ENCODE measurements at places on chromosomes 16 and 17.

DNA sequence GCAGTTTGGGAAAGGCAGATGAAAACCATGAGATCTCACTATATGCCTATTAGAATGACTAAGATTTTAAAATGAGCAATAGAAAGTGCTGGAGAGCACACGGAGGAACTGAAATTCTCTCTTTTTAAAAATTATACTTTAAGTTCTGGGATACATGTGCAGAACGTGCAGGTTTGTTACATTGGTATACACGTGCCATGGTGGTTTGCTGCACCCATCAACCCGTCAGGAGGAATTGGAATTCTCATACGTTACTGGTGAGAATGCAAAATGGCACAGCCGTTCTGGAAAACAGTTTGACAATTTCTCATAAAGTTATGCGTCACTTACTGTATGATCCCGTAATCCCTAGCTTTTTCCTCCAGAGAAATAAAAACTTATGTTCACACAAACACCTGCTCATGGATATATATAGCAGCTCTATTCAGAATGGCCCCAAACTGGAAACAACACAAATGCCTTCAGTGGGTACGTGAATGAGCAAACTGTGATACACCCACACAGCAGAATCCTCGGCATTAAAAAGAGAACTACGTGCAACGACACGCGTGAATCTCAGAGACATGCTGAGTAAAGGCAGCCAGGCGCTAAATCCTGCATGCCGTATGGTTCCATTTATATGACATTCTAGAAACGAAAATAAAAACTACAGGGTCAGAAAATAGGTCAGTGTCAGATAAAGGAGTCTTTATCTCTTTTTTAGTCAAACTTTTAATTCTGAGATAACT, 11.8 kb downstream of the PIK3R6 start:
- no peak for DNase-seq

GRCh38 chr16:49021136-49021535, 260.5 kb downstream of the CBLN1 start:
- no peak for DNase-seq

DNA sequence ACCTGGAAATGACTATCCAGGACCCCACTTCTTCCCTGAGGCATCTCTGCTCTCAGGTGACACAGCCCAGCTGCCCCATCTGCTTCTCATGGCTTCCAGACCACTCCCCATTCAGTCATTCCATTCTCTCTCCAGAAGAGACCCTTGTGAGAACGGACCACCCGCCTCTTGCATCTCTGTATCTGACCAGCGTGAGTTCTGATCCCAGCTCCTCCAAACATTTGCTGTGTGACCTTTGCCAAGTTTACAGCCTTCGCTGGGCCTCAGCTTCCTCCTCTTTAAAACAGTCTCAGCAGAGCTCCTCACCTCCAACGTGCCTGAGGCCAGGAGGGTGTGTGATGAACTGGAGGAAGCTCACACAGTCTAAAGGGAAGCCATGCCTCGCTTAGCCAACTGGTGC, 39.6 kb downstream of the C16orf82 start:
- DNase-seq: no peak

- no peak for DNase-seq
Observed at GRCh38 chr17:42536372-42537155, 523 bp downstream of the NAGLU start.

DNA sequence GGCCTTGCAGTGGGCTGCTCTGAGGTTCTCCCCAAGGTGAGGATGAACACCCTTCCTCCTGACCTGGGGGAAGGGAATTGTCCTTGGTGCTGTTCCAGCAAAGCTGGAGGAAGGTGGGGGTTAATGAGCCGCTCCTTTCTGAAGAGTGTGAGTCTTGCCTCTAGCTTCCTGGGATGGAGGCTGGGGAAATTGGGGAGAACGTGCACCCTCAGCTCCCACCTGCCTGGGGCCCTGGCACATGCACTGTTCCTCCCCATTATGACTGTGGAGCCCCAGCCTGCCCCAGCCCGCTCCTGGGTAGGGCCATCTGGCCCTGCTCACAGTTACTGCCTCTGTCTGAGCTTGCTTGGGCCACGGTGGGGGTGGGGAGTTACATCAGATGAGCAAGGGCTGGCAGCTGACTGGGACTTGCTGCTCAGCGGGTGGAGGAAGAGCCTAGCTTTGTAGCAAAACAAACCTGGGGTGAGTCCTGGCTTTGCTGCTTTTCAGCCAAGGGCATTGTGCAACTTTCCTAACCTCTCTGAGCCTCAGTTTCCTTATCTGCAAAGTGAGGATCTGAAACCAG, 11.1 kb downstream of the TNS4 start:
- DNase-seq: no peak

DNA sequence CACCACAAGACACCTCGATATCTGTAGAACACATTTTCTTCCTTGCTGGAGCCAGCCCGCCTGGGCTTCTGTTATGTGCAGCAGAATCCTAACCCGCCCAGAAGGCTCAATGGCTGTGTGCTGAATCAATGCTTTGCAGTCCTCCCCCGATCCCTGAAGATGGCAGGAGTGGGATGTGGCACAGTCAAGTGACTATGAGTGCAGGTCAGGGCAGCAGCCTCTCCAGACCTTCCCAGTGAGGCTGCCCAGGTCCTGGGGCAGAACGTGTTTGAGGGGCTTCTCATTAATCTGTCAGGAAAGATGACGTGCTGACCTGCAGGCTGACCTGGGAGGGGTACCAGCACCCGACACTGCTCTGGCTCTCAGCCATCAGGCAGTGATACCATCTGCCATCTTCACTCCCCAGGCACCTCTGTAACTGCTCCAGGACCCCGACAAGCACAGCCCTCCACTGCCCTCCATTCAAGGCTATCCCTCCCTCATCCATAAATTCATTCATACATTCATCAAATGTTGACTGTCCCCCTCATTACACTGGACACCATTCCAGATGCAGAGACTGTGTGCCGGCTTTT, 35.2 kb downstream of the LRRC75A start:
- DNase-seq: no peak

DNA sequence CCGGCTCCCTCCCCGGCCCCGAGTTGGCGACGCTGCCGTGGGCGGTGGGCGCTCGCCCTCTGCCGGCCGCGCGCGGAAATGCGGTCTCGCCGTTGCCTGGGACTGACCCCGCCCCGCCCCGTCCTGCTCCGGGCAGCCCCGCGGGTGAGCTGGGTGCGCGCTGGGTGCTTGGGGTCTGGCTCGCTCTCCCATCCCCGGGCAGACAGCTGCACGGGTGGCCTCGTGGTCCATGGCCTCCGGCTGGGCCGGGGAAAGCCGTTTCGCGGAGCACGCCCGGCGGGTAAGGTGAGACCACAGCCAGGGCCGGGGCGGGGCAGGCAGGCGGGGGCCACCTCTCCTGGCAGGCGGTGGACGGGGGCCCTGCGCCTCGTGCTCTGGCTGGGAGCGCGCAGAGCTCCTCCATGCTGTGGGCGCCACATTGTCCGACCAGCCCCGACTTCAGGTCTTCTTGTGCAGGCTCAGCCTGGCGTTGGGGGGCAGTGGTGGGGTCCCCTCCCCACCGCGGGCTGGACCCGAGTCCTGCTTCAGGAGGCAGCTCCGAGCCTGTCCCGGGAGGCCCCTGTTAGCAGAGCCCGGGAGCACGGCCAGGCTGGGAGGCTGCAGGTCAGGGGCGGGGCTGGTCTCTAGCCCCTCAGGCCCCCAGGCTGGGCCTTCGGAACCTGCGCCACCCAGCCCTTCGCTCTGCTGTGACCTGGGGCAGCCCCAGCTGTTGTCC, 7.0 kb upstream of the C1QTNF8 start:
- peak; percentile 67 for DNase-seq

DNA sequence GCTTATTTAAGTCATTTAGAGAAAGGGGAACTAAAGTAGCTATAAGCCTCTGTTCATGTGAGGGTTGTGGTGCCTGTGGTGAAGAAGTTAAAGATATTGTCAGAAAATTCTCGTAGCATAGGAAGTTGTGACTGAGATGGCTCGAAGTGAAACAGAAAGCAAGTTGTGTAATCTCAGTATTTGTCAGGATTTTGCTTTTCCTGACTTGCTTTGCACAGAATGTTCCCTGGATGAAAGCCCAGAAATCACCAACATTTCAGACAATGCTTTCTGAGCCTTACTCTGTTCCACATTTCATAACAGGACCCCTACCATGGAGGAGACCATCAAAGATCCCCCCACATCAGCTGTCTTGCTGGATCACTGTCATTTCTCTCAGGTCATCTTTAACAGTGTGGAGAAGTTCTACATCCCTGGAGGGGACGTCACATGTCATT, 10.6 kb downstream of the CALCOCO2 start:
- no peak for DNase-seq

GRCh38 chr17:40560592-40561293, 4.5 kb downstream of the CCR7 start:
- DNase-seq: no peak

DNA sequence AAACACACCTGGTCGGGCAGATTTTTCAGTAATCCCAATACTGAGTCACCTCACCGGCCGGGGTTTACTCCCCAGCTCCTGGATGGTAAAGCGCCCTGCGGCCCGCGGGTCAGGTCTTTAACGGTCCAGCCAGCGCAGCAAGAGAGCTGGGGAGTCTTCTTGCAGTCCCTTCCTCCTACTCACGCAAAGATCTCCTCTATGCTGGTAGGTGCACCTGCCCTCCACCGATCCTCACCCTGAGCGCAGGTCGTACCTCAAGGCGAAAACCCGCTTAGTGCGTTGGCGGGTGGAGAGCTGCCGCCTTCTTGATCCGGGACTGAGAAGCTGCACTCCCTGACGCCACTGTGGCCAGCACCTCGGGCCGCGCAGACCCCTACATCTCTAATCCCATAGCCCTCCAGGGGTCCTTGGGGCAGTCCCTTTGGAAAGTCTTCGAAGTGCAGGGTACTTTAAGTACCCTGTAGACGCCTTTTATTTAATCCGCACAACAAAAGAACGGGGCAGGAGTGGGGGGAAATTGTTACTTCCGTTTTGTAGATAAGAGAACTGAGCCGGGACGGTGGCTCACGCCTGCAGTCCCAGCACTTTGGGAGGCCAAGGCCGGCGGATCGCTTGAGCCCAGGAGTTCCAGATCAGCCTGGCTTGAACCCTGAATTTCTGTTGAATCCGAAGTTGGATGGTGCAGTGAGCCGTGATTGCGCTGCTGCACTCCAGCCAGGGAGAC, 10.4 kb upstream of the HOXB13 start:
- DNase-seq: no peak

GRCh38 chr16:81703177-81704155, 75.6 kb upstream of the PLCG2 start:
- DNase-seq: no peak

- DNase-seq: no peak
Observed at GRCh38 chr16:64654178-64654577, 467.7 kb downstream of the CDH11 start.

- DNase-seq: no peak
Observed at GRCh38 chr17:58401287-58401686, 16.0 kb downstream of the RNF43 start.

- DNase-seq: no peak
Observed at GRCh38 chr16:70552675-70553074, 29.1 kb downstream of the SF3B3 start.

- DNase-seq: no peak
Observed at GRCh38 chr17:362721-363120, 10.1 kb upstream of the RPH3AL start.

GRCh38 chr16:85348911-85349334, 236.7 kb upstream of the CIBAR2 start:
- no peak for DNase-seq

GRCh38 chr16:4273858-4274311, 1.1 kb upstream of the TFAP4 start:
- DNase-seq: peak; percentile 47

DNA sequence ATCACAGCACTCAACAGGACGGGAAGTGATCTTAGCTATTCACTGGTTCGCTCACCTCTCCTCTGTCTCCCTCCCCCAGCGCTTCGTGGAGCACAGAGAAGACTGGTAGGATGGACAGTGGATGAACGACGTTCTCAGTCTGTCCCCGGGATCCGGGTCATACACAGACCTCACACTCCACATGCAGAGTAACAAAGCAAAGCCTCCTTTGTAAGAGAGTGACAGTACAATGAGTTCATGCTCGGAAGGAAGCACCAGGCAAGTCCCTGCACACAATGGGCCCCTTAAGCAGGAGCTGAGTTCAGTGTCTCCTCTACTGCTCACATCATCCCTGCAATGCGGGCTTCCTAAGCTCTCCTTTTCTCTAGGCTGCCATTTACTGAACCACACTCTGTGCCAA, 356.9 kb downstream of the C16orf95 start:
- DNase-seq: no peak

DNA sequence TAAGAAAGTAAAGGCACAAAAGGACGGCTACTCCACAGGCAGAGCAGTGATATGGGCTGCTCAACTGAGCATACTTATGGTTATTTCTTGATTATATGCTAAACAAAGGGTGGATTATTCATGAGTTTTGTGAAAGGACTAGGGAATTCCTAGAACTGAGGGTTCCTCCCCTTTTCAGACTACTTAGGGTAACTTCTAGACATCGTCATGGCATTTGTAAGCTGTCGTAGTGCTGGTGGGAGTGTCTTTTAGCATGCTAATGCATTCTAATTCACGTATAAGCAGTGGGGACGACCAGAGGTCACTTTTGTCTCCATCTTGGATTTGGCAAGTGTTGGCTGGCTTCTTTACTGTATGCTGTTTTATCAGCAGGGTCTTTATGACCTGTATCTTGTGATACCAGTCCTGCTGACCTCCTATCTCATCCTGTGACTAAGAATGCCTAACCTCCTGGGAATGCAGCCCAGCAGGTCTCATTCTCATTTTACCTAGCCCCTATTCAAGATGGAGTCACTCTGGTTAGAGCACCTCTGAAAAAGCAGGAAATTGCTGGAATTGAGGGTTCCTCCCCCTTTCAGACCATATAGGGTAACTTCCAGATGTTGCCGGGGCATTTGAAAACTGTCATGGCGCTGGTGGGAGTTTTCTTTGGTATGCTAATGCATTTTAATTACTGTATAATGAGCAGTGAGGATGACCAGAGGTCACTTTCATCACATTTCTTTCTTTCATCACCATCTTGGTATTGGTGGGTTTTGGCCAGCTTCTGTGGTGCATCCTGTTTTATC, 388.5 kb downstream of the XYLT1 start:
- no peak for DNase-seq

GRCh38 chr16:71425746-71426068, 16.1 kb downstream of the TLE7 start:
- DNase-seq: no peak

DNA sequence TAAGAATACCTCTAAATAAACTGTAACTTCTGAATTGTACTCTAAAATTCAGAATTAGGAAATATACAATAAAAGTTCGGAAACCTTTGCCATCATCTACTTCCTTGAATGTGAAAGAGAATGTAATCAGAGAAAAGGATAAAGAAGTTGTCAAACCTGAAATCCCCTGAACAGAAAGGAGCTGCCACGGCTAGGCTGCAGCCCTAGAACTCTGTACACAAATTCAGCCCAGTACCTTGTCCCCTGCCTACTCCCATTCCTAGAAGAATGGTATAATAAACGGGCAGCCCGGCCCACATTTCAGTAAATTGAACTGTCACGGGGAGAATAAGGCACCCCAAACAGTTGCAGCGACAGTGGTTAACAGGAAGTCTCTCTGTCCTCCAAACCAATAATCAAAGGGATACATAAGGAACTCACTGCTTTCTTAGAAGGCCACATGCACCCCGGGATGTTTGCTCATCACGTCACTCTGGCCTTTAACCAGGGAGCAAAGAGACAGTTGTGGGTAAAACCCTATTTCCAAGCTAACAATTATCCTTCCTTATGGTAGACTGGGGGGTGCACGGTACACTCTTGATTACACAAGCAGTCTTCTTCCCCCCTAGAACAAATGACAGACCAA, 24.3 kb upstream of the RFFL start:
- no peak for DNase-seq

Measured in neuronal stem cell (in vitro differentiated cells).